Stimulated activated CD8-positive, alpha-beta memory T cell treated with anti-CD3 and anti-CD28 coated beads, Interleukin-4, amount 100 ng/mL, for 1 hour (primary cell): ENCODE measurements at places on chromosomes 4 and X.

GRCh38 chr4:104818579-104818978 is 323.9 kb upstream of the CXXC4 start:
- DNase-seq, result no peak

- no peak for DNase-seq
Observed at GRCh38 chrX:17682259-17682658, 55.0 kb upstream of the SCML1 start.

GRCh38 chrX:70262952-70263567 is 3.1 kb upstream of the P2RY4 start:
- DNase-seq, result no peak

GRCh38 chrX:31499109-31499508 is 427.3 kb upstream of the FTHL17 start:
- no peak for DNase-seq

GRCh38 chr4:108044951-108045686 is 55.4 kb downstream of the HADH start:
- no peak for DNase-seq

DNA sequence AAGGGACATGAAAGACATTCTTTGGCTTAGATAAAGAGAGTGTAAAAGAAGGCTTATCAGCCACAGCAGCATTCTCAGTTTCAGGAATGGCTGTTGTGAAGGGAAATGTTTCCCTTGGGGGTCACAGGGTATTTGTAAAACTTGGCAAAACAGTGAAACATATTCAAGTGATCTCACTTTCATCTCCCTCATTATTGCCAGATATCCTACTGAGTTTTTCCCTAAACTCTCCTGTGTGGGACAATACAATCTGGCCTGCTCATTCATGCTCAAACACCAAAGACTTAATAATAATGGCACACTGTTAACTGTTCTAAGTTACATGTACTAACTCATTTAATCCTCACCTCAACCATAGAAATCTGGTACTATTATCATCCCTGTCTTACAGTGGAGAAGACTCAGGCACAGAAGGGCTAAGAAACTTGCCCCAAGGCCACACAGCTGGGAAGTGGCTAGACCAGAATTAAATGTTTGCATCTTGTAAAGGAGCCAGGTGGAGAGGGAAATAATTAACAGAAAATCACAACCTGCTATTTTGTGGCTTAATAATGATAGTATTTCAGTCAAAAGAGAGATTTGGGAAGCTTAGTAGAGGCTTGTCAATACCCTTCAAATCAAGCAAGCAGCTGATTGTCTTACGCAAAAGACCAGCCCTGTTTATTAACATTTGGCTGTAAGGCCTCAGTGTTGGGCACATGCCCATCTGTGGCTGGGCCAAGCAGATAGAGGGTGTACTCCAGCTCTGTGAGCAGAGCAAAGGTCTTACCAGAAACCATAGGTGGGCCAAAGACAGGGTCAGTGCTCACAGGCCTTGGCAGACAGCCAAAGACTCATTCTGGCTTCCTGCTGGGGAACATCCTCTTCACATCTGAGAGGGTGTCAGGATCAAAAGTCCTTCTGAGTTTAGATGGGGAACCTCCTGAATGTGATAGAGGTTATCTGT is 17.3 kb downstream of the SMPX start:
- DNase-seq, result no peak

DNA sequence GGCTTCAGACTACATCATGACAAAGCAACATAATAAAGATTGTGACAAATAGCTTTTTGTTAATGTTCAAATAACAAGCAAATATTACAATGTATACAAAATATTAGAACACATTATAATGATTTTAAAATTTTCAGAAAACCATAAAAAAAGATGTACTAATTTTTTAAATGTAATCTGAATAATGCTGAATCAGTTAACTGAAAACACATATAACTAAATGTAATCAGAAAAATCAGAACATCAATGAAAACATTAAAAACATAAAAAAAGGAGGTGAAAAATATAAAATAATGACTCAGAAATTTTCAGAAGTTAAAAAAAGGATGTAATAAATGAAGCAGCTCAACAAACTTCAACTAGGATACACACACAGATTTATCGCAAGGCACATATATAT is 53.5 kb downstream of the ZNF721 start:
- no peak for DNase-seq

GRCh38 chr4:153472122-153473037 is 6.2 kb downstream of the TMEM131L start:
- DNase-seq, result no peak

- no peak for DNase-seq
Observed at GRCh38 chr4:140742838-140743193, 13.4 kb downstream of the TBC1D9 start.

GRCh38 chr4:90027565-90027964 is 99.6 kb upstream of the CCSER1 start:
- DNase-seq, result no peak

DNA sequence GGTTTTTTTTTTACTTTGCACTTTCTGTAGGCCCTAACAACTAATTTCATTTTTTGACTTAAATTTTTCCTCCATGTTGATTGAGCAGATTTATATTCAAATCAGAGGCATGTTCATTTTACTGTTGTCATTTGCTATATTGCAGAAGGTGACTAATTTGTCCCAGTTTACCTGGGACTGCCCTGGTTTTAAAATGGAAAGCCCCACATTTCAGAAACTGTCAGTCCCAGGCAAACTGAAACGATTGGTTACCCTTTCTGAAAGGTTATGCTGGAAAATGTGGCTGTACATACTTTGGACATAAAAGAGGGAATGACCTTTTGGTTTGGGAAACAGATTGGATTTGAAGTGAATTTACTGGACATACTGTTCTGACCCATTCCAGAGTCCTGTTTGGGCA is 160.0 kb downstream of the SPCS3 start:
- DNase-seq, result no peak

DNA sequence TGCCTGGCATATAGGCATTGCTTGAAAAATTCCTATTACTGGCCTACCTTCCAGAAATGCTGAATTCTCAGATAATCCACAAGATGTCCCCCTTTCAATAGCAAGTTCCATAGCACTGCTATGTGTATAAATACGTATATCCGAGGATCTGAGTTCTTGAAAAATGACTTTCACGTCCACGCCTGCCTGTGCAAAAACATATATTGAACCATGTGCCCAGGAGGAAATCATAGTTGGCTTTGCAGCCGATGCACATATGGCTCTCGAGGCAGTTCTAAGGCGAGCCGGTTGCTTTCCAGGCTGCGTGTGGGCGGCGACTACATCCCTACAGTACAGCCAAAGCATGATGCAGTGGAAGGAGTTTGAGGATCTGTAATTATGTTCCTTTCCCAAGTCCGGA is 55.4 kb upstream of the ESX1 start:
- DNase-seq, result no peak

DNA sequence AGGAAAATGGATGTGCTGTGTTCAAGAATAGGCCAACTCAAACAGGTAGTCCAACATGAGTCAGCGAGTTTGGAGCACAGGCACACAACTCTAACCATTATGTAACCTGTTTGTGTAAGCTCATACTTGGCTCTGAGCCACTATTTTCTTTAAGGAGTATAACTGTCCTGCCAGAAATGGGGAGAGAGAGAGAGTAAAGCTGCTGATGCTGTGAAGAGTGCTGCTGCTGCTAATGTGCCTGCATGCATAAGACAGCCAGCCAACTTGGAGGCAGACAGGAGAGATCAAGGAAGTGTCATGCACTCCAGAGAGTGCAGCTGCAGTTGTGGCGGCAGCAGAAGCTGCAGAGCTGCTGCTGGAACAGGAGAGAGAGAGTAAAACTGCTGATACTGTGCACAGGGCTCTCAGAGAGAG is 11.7 kb upstream of the STATH start:
- no peak for DNase-seq

DNA sequence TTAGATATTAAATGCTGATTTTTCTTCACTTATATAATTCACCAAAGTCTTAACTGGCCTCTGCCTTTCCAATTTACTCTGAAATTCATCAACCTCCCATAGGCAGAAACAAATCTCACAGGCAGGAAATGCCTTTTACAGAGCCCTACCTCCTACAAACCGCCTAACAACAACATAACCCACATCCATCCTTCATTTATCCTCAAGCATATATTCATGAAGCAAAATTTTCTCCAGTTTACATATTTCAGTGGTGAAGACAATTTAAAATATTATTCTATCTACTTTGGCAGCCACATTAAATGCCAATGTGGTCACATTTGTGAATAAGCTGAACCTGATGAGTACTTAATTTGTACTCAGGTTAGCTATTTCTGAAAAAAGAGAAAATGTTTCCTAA is 30.3 kb downstream of the SEPSECS start:
- no peak for DNase-seq

DNA sequence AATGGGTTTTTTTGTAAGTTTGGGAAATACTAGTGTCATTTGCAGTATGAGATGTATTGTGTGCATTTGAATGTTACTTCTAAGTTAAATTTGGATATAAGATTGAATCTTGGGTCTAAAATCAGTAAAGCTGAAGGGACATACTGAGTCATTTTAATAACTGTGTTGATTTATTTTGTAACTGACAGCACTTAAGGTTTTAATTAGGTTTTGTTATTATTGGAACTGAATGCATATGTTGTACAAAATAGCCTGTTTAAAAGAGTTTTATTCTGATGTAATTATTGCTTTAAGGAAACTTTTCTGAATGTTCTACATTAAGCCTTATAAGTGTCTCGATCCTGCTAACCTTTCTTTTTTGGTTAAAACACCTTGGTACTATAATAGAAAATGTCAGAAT is 396.6 kb downstream of the MAPK10 start:
- no peak for DNase-seq

GRCh38 chr4:7784131-7784870 is 155.4 kb downstream of the AFAP1 start:
- no peak for DNase-seq
